ENCODE measurements at places on chromosomes 7 and 10.

- DNase-seq, result no peak
Measured at GRCh38 chr7:101436221-101436735, 73.6 kb downstream of the COL26A1 start.

DNA sequence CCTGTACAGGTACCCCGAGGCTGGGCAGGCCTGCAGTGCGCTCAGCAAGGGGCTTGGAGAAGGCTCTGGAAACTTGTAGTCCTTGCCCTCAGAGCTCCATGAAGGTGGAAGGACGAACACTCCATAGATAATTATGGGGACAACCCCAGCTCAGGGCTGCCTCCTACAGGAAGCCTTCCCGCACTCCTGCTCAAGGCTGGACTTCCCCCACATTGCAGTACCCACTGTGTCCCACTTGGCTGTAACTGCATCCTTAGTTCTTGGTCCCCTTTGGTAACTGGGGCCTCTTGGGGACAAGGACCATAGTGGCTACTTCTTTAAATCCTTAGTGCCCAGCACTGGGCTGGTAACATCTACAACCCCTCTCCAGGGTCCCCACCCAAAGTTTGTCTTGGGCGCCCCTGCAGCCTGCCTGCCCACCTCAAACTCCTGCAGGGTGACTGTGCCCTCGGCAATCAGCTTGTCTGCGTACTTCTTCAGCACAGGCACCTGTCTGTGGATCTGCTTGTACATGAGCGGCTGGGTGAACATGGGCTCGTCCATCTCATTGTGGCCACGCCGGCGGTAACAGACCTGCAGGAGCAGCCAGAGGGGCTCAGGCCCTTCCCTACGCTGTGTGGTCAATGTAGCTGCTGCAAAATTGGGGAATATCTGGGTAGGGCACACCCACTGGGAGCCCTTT lies 17.1 kb downstream of the OGDHL start:
- no peak for DNase-seq

GRCh38 chr7:47232751-47233412 lies 349.0 kb downstream of the TNS3 start:
- DNase-seq, result no peak

- no peak for DNase-seq
Measured at GRCh38 chr7:80335511-80336231, 176.2 kb downstream of the GNAT3 start.

- no peak for DNase-seq
Measured at GRCh38 chr7:111832174-111832573, 269.9 kb upstream of the IMMP2L start.

GRCh38 chr7:27900006-27900405 lies 160.0 kb downstream of the TAX1BP1 start:
- DNase-seq, result no peak

GRCh38 chr7:98138672-98139071 lies 32.0 kb downstream of the LMTK2 start:
- no peak for DNase-seq

- DNase-seq, result no peak
Measured at GRCh38 chr10:66321723-66322665, 603.8 kb upstream of the LRRTM3 start.

DNA sequence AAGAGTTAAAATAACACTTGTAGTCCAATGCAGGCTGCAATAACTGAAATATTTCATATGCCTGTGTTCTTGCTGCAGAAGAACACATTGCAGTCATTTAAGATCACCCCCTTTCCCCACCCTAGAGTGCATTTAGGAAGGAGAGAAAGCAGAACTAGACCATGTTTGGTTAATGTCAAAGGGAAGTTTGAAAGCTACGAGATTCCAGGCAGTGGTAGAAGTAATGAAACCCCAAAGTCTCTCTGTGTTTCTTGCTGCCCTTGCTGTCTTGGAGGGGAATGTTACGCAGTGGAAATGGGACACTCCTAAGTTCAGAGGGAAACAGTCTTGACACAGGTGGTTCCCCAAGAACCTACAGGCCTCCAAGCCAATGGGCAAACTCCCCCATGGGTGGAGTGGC lies 242.9 kb downstream of the PTEN start:
- DNase-seq, result no peak

GRCh38 chr10:20993389-20993788 lies 96.3 kb upstream of the NEBL start:
- no peak for DNase-seq

GRCh38 chr10:71964743-71965515 lies 734 bp downstream of the CHST3 start:
- no peak for DNase-seq

GRCh38 chr10:11713963-11714362 lies 28.2 kb upstream of the ECHDC3 start:
- no peak for DNase-seq

DNA sequence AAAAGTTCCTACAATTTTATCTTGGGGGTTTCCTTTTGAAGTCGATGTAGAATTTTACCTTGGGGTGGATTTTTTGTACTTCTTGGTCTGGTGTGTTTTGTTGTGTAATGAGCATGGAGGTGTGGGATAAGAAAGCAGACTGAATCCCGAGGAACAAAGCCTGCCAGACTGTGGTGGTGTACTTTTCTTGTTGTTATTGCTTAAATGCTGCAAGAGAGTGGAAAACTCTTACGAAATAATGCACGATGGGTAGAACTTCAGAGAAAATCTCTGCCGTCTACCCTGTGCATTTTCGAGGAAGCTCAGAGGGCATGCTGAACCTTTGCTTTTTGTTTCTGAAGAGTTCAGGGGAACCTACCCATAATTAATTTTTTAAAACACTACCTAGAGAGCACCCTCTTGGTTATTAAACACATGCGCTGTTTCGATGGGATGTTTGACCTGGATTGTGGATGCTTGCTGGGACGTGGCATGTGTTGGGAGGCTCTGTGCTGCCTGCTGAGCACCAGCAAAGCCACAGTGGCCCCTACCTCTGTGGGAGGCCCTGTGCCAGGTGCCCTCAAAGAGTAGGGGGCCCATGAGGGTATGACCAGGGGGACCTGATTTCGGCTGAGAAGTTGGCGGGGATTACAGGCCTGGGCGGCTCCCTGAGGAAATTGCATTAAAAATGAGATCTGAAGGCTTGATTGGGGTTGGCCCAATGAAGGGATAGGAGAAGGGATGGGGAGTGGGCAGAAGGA lies 94.1 kb downstream of the TCF7L2 start:
- DNase-seq, result no peak

GRCh38 chr10:132450466-132450824 lies 53.4 kb downstream of the PWWP2B start:
- DNase-seq, result no peak

- DNase-seq, result no peak
Measured at GRCh38 chr10:77359950-77360520, 277.6 kb downstream of the KCNMA1 start.

DNA sequence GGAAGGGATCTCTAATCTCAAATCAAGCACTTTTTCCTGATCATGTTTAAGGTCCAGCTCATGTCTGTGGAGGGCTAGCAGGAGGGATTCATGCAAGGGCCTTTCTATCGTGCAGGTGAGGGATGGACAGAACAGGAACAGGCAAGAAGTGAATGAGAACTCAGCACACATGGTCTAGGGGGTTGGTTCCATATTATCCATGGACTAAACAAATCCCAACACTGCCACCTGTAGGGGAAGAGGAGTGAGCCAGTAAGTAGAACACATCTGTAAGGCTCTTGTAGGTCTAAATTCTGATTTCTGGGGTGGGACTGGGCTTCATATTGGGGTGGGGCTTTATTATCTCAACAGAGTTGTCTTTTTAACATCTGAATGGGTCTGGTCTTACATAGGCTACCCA lies 138.0 kb upstream of the TARP start:
- DNase-seq, result no peak

GRCh38 chr7:46566097-46566774 lies 645.2 kb upstream of the IGFBP3 start:
- DNase-seq, result no peak

DNA sequence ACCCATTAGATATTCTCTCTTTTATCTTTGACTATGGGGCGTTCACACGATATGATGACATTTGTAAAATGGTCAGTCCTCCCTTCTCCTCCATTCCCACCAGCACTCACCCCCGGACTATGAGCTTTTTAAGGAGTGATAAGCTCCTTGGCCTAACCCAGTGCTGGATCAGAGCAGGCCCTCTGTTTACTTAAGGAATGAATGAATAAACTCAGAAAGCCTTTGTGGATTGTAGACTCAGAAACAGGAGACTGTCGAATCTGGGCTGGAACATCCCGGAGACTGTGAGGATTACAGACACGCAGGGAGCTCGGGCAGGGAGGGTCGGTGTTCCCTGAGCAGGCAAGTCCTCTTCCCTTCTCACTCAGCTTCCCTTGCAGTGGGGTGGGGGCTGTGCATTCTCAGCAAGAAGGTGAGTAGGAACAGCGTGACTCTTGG lies 6.8 kb upstream of the ZCCHC24 start:
- no peak for DNase-seq

DNA sequence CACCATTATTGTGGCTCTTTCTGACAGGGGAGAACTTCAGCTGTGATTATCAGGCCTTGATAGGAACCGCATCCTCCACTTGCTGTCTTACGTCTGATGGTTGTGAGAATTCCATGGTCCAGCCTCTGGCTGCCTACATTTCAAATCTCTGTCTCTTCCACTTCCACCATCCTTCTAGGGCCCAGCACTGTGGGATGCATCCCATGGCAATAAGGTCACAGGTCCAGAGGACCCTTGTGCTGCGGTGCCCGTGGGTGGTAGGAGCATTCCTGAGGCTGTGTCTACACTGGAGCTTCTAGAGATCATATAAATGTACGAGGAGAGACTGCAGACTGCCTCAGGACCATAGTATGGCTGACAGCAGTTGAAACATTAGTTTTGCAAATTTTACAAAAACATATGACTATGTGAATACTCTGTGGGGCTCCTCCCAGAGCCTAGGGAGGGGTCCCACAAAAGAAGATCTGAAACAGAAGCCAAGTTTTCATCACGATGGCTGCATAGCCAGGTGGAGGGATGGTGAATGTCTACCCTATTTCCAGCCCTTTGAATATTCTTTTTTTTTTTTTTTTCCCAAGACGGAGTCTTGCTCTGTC lies 11.8 kb downstream of the CALML3 start:
- no peak for DNase-seq

DNA sequence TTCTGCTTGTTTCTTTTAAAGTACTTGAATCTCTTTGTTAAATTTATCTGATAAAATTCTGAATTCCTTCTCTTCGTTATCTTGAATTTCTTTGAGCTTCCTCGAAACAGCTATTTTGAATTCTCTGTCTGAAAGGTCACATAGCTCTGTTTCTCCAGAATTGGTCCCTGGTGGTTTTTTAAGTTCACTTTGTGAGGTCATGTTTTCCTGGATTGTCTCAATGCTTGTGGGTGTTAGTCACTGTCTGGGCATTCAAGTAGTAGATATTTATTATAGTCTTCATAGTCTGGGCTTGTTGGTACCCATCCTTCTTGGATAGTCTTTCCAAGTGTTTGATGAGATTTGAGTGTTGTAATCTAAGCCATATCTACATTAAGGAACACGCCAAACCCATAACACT lies 1060.6 kb downstream of the LRMDA start:
- DNase-seq, result no peak

GRCh38 chr7:46173476-46174195 lies 252.6 kb upstream of the IGFBP3 start:
- no peak for DNase-seq

Measured in T-helper 17 cell (primary cell).